Chondrocyte (in vitro differentiated cells): ENCODE measurements at places on chromosomes 4 and X. TPM values are rescaled to one million over a fixed set of nuclear protein-coding genes. Genes with fewer than 3 reads are reported as not detected.

The ANXA3 gene
- total RNA-seq = 3.7 to 22.0 TPM (median 21.9 TPM) in 3 replicates

GRCh38 chrX:72735561-72735960 lies 21.5 kb upstream of the PHKA1 start:
- no peak for DNase-seq

GRCh38 chrX:12999422-12999821 lies 24.5 kb downstream of the TMSB4X start:
- no peak for DNase-seq

DNA sequence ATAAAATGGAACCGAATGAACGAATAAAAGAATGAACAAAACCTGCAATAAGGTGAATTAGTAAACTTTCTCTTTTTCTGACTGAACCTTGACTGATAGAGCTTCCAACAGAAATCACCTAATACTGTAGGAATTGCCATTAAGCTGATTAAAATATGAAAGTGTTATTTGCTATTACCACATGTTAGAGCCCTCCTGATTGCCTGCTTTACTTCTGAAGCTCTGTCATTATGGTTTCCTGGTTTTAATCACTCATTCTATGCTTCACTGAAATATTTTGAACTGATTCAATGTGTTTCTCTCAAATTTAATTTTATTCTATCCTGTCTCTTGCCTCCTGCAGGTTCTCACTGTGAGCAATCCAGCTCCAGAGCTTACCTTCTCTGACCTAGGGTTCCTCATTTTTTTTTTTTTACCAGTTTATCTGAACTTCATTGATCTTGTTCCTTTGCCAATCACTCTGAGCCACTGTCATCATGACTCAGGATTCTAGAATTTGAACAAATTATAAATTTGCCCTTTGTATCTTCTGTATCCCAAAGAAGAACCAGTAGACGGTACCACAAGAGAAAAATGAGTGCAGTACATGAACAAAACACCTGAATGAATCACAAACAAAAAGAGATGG lies 48.1 kb upstream of the UGT2B15 start:
- no peak for DNase-seq

DNA sequence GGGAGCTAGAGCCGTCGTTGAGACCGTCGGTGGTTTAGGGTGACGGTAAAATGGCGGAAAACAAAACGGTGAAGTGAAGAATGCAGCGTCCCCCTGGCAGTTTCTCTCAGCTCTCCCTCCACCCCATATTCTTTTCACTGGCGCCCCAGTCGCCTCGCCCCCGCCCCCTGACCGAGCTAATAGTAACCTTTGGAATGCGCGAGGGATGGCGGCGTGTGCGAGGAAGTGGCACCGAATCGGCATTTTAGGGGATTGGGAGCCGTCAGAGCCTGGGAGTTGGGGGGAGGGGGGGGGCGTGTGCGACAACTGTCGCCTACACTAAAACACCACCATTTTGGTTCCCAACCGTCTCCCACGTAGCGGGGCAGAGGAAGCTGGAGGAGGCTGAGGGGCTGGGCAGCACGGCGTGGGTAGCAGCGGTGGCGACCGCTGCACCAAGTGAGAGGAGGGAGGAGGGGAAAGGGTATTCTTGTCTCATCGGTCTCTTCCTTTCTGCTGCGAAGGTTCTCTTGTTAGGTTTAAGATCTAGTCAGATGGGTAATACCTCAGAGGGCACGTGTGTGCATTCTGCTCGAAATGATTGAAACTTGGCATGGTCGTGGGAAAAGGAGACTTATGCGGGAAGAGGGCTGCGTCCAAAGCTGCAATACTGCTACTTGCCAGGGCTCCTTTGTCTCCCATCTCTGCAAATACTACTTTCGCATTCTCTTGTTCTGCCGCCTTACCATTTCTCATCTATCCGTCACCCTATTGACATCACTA lies 840 bp downstream of the ZNF711 start:
- DNase-seq = no peak

- no peak for DNase-seq
Measured at GRCh38 chrX:111505783-111506182, 5.7 kb upstream of the SERTM2 start.

DNA sequence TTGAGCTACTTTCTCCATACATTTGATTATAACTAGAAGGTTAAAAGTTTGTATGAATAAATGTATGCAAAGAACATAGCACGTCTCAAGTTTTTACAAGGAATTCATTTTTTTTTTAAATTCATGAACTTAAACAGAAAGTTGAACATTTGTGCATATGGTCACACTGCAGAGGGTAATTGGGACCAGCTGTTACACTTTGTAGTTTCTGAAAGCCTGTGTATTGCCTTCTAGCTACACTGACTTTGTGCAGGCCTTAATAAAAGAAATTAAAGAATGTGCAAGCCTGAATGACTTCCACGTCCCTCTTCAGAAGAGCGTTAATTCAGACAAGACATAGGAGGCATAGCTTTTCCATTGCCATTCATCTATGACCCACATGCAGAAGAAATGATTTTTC lies 153.1 kb upstream of the PCDH18 start:
- no peak for DNase-seq

DNA sequence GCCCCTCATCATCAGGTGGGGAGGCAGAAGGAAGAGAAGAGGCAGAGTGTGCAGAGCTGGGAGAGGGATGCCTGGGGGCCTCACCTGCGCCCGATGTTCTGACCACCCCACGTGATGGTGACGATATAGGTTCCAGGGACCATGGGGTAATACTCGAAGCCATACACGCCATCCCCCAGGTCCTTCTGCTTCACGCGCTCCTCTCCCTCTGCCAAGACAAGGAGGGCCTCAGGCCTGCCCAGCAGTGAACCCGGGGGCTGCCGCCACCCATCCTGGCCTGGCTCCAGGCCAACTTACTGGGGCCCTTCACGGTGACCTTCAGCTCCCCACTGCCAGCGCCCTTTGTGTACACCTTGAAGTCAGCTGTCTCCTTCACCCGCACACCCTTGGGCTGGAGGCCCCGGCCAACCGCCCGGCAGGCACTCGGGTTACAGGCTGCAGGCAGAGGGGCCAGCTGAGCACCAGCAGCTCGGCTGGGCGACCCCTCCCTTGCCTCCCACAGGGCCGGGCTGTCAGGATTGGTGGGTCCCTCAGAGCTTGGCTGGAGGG lies 9.3 kb downstream of the FLNA start:
- no peak for DNase-seq

DNA sequence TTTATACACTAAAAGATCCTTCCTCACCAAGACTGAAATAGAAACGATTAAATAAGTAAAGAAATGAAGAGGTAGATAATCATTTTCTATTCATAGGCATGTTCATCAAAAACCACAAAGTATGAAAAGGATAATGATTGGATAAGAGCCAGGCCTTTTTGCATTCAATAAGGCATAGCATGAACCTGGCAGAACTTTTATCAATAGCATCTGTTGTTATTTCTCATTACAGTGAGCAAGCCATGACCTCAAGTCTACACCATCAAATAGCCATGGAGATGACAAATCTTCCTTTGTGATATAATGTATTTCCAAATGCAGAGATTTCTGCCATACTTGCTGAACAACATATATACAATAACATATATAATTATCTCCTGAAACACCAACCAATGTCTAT lies 206.0 kb upstream of the SLC7A11 start:
- no peak for DNase-seq

The FREM3 gene
- total RNA-seq = not detected in 3 replicates

The PABPC5 gene
- 5.6 to 6.0 TPM (median 5.8 TPM) in 3 replicates for total RNA-seq

DNA sequence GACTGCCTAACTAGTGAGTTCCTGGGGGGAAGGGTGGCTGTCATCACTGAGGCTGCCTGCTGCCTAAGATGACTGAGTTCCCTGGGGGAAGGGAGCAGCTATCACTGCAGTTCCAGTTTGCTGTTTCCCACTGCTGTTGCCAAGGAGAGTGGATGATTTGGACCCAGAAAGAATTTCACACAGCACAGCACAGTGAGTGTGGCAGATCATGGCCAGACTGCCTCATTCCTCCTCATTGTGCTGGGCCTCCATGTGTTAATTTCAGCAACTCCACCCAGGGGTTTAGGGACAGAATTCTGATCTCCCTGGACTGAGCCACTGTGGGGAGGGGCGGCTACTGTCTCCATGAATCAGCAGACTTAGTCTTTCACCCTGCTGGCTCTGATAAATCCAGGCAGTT lies 125.0 kb downstream of the TEX13C start:
- no peak for DNase-seq

GRCh38 chrX:8815460-8816065 lies 14.4 kb upstream of the FAM9A start:
- DNase-seq = no peak

DNA sequence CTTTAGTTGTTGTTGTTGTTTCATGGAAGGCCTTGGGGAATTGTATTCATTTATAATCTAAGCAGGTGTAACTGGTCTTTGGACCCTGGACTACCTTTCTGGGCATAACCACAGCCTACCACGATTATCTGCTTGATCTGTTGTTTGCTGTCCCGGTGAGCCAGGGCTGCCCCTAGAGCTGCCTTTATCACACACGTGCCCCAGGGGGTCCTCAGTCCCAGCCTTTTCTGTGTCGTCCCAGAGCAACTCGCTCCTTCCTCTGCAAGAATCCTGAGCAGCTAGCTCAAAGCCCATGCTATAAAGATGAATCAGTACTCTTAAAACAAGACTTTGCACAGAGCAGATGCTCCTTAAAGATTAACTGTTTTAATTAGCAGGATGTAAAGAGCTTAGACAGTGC lies 273.2 kb downstream of the EVC2 start:
- DNase-seq = no peak

DNA sequence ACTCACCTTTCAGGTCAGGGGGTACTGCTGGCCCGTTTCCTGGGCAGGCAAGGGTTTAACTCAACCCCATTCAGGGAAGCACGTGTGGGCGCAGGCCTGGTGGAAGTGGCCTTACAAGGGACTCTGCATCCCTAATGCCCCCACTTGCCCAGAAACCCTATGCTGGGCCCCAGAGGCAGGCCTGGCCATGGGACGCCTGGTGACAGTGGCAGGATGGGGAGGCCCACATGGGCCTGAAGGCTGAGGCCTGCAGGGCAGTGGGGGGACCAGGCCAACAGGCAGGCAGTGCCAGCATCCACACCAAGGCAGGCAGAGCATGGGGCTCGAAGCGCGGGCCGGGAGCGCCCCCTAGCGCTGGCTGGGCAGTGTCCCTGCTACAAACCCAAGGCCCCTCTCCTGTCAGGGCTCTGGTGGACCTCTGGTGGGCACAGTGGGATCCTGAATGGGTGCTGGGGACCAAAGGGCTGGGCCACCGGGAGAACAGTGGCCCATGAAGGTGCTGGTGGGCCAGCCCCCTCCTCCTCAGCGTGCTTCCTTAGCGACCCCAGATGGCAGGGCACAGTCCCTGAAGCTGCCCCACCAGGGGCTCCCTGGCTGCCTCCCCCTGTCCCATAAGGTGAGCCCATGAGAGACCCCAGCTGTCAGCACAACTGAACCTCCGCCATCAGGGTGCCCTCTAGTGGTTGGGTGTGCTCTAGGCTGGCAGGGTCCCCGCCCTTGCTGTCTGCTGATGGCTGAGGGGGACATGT lies 16.8 kb downstream of the FGFR3 start:
- no peak for DNase-seq

The TMPRSS11A gene
- total RNA-seq = not detected in 3 replicates

- DNase-seq = no peak
Measured at GRCh38 chrX:71549986-71550385, 17.1 kb downstream of the OGT start.

DNA sequence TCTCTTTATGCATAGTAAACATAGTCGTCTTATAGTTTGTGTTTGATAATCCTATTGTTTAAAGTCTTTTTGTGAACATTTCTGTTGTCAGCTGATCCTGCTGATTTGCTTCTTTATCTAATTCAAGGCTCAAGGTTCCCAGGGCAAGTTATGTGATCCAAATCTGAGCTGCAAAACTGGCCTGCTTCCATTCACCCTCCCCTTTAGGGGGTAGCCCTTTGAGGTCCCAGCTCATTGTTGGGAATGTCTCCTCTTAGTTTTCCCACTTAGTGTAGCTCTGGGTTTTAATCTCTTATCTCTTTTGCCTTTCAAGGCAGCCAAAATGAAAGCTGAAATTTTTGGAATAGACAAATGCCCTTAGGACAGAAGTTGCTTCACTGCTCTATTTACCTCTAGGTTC lies 40.2 kb upstream of the MAGED1 start:
- no peak for DNase-seq

GRCh38 chr4:173424899-173425805 lies 26.2 kb upstream of the SCRG1 start:
- no peak for DNase-seq

The OTC gene
- not detected in 3 replicates for total RNA-seq
